Naive thymus-derived CD4-positive, alpha-beta T cell (primary cell): ENCODE measurements at places on chromosomes 2 and 18. TPM values are rescaled to one million over a fixed set of nuclear protein-coding genes. Genes with fewer than 3 reads are reported as not detected.

AAK1 gene
- 218 TPM for total RNA-seq

MC5R gene
- 0.25 TPM in 1 of 2 replicates, not detected in the other for total RNA-seq

DNA sequence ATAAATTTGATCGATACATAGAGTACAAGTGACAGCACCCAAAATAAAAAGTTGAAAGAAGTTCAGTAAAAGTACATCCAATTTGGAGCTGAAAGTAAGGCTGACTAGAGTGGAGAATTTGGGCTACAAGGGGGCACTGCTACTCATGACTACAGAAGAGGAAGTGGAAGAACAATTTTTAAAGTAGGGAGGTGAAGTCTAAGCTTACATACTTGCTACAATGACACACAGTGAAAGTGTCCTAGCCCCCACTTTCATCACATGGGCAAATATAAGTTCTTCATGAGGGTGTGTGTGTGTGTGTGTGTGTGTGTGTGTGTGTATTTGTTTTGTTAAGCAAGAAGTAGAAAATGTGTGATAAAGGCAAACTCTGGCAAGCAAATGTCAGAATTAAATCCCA, 45.7 kb downstream of the MAP3K2 start:
- no peak for DNase-seq

GRCh38 chr2:105641389-105641811, 103.3 kb upstream of the NCK2 start:
- no peak for DNase-seq

LYPD6 gene
- total RNA-seq, result not detected

- no peak for DNase-seq
Measured at GRCh38 chr2:58304843-58305242, 63.7 kb upstream of the FANCL start.

- DNase-seq, result no peak
Measured at GRCh38 chr2:152716805-152717227, 445 bp downstream of the PRPF40A start.

DNA sequence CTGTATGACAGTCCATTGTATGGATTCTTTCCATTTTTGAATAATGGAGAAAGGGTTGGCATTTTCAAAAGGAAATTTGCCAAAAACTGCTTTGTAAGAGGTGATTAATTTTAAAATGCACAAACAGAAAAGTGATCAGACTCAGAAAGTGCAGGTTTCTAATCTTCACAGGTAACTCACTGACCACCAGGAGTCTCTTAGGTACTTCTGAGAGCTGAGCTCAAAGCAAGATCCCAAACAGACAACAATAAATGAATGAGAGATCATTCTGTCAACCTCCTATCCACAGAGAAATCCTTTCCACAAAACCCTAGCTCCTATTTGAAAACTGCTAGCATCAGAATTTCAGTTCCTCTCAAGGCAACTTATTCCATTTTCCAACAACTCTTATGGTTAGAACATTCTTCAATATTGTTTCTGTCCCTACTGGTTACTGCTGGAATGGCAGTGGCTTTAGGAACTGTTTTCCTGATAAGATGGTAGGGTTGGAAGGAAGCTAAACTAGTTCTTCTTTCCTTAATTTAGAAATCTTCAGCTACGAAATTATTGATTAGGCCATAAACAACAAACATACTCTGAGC, 20.6 kb upstream of the HAAO start:
- no peak for DNase-seq

- no peak for DNase-seq
Measured at GRCh38 chr2:49251766-49252165, 97.5 kb upstream of the FSHR start.

MC2R gene
- total RNA-seq, result not detected in 2 replicates

KCNE4 gene
- total RNA-seq, result not detected

OTOS gene
- not detected for total RNA-seq

DNA sequence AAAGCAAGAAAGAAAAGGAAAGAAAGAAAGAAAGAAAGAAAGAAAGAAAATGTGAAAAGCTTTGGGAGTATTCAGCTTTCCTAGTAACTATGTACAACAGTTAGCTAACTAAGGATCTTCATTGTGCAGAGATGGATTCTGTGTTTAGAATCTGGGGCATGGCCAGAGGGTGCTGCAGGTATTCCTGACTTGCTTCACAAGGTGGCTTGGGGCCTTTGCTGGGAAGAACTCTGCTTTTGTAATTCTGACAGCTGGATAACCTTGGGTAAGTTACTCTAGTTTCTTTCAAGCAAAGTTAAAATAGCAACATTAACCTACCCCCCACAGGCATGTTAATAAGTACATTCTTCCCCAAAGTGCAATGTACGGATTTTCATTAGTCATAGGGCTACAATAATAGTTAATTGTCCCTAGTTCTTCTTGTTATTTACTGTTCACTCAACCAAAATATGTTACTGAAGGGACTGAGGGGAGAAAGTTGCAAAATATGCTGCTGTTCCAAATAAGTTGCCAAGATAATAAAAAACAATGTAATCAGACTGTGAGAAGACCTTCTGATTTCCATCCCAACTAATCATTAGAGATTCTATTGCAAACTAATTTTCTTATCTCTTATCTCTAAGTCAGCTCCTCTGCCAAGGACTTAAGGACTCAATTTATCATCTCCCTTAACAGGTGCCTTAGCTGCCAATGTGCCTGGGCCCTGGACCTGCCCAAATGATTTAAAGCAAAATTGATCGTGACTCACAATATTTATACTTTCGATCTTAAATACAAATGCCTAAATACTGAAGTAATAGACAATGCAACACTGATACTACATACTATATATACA, 50.3 kb downstream of the SERPINB8 start:
- no peak for DNase-seq

GRCh38 chr18:74961596-74961995, 247.3 kb downstream of the PTGR3 start:
- DNase-seq, result no peak

- no peak for DNase-seq
Measured at GRCh38 chr2:182015334-182016109, 29.9 kb downstream of the PPP1R1C start.

SKA1 gene
- total RNA-seq, result 24.6 and 24.8 TPM in 2 replicates

- no peak for DNase-seq
Measured at GRCh38 chr2:71609958-71610357, 156.6 kb downstream of the DYSF start.

DNA sequence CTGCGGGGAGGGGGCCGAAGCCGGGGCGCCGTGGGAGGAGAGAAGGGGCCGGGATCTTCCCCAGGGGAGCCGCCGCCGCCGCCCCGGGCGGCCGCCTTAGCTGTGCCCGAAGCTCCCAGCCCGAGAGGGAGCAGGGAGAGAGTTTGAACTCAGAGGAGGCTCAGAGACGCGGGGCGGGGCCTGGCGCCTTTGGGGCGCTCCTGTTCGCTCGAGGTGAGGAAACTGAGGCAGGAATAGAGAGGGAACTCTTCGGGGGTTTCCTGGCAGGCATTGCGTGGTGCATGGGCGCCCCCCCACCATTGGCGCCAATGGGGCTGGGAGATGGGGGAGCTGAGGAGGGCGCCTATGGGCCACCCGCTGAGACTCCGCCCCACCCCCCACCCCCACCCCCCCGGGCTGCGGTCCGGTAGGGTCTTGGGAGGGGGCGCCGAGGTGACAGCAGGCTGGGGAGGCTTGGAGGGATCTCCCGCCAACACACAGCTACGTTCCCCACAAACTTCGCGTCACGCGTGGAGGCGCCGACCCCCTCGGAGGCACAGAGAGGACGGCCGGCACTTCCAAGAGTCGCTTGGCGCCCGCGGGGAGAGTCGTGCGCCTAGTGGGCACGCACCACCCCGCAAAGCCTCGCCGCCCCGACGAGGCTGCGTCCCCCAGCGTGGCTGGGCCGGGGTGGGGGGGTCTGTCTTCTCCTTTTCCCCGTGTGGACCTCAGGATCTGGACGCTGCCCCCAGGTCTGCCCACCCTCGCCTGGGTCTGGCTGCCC, 680 bp downstream of the CTDSP1 start:
- no peak for DNase-seq

ZSWIM2 gene
- total RNA-seq, result not detected in 2 replicates

GRCh38 chr2:42903821-42904575, 111.6 kb upstream of the HAAO start:
- no peak for DNase-seq

RIT2 gene
- total RNA-seq, result not detected

GRCh38 chr2:56185582-56186046, 1.8 kb downstream of the CCDC85A start:
- no peak for DNase-seq

THAP4 gene
- 27.6 TPM for total RNA-seq

GRCh38 chr18:8947566-8947965, 154.9 kb upstream of the NDUFV2 start:
- no peak for DNase-seq

PRKAG3 gene
- not detected for total RNA-seq

MAP3K20 gene
- 11.6 TPM for total RNA-seq

CEBPZOS gene
- 40.7 and 47.1 TPM in 2 replicates for total RNA-seq

- no peak for DNase-seq
Measured at GRCh38 chr2:127683757-127684156, 8.4 kb upstream of the LIMS2 start.

DNA sequence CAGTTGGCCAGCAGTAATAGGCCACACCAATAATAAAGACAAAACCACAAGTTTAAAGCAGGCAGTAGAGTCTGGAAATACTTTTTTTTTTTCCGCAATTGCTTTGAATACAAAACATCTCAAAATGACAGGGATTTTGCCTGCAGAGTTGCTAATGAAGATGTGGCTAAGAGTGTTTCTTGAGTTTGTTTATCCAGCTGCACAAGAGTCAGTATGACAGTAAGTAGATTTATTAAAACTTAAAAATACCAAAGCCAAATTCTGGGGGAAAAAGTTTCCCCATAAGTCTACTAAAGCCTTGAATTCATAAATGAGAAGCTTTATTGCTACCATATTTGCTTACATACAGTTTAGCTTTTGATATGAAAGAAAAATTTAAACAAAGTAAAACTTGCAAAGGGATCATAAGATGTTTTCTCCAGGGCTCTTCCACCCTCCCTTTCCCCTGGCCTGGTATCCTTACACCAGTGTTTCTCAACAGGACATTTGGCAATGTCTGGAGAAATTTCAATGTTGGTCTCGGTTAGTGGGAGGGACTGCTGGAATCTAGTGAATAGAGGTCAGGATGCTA, 3.9 kb upstream of the DSEL start:
- no peak for DNase-seq
